ENCODE measurements at places on chromosomes 7 and 10.

DNA sequence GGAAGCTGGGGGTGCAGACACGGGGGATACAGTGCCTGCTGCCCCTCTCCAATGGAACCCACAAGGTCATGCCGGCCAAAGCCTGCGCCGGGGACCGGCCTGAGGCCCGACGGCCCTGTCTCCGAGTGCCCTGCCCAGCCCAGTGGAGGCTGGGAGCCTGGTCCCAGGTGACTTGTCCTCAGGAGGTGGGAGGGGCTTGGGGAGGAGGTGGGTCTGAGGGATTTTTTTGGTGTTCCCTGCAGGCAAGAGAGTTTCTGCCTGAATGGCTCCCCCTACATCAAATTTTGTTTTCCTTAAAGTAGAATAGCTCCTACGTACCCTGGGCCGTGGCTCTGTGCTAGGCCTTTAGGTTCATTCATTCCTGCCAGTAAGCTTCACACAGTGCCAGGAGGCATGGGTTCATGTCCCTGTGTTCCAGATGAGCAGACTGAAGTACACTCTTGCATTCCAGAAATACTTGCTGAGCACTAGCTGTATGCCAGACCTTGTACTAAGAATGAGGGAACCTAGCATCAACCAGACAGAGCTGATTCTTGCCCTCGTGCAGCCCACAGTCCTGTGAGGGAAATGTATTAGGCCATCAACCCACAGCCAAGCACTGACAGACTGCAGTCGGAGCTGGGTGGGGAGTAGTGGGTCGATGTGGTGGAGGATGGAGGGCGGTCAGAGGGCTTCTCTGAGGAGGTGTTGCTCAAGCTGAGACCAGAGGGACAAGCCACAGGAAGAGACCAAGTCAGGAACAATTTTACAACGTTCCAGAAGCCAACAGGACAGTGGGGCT, 31.1 kb downstream of the TBATA start:
- DNase-seq = no peak

- no peak for DNase-seq
These were observed 126.7 kb upstream of the C1QL3 start for GRCh38 chr10:16648366-16648765.

DNA sequence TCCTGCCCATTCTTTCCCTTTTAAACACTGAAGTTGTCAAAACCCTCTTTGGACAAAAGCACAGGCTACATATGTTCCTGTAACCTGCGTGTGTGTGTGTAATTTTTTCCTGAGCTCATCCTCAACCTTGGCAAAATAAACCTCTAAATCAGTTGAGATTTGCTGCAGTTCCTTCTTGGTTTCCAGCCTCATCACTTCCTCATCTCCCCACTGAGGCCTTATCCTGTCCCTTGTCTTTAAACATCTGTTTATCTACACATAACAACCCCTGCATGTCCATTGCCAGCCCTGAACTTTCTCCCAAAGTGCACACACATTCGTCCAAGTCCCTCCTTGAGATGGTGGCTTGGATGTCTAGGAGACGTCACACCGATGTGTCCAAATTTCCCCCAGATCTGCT, 35.5 kb downstream of the LYZL2 start:
- no peak for DNase-seq

- DNase-seq = no peak
These were observed 33.4 kb downstream of the DCLRE1A start for GRCh38 chr10:113820507-113820906.

DNA sequence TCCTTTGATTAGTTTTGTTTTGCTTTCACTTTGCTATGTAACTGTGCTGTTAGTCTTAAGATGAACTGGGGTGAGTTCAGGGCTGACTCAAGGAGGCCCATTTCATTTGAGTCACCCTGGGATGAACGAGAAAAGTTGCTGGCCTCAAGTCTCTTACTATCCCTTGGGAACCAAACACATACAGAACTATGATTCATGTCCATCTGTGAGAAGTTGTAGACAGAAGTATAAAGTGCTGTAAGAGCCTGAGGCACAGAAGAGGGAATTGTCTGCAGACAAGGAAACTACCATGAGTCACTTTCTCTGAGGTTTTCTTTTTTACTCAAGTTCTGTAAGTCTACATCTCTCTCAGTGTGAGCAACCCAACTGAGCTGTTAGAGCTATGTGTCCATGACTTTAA, 179.8 kb upstream of the CSTF2T start:
- DNase-seq = no peak

GRCh38 chr10:13978533-13979115, 352.1 kb downstream of the FRMD4A start:
- DNase-seq = no peak

GRCh38 chr10:122307669-122308416, 36.7 kb downstream of the BTBD16 start:
- DNase-seq = no peak

- no peak for DNase-seq
These were observed 72.7 kb downstream of the STK17A start for GRCh38 chr7:43655584-43655983.

- no peak for DNase-seq
These were observed 475.1 kb downstream of the PARD3 start for GRCh38 chr10:34339816-34340553.

- DNase-seq = no peak
These were observed 17.7 kb upstream of the ASB4 start for GRCh38 chr7:95467912-95468607.

DNA sequence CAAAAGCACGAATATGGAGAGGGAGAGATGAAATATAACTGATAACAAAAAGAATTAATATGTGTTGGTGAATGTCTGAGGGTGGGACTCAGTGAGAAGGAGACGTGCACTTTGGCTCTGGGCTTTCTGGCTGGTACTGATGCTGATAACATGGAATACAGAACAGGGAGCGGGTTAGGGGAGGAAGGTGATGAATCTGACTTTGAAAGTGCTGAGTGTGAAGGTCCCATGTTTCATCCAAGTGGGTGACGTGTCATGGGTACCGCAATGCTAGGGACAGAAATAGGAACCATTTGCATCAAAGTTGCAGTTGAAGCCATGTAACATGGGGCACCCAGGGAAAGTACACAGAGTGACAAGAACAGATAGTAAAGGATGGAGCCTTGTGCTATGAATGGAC, 236.6 kb upstream of the MYO3A start:
- DNase-seq = no peak

DNA sequence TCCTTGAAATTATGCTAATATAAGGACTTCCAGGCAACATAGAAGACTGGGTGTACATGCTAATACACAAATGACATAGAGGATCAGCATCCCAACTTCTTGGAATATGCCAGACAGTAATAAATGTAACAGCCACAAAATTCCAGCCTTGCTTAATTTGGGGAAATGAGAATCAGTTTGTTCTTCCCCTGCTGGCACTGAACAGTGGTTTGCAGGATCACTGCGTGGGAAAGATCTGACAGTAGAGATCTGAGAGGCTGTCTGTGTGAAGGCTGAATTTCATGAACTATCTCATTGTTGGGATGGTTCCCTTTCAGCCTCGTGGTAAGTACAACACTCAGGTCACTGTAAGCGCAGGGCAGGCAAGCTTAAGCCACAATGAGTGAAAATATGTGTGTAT, 1078.0 kb downstream of the LRMDA start:
- no peak for DNase-seq

DNA sequence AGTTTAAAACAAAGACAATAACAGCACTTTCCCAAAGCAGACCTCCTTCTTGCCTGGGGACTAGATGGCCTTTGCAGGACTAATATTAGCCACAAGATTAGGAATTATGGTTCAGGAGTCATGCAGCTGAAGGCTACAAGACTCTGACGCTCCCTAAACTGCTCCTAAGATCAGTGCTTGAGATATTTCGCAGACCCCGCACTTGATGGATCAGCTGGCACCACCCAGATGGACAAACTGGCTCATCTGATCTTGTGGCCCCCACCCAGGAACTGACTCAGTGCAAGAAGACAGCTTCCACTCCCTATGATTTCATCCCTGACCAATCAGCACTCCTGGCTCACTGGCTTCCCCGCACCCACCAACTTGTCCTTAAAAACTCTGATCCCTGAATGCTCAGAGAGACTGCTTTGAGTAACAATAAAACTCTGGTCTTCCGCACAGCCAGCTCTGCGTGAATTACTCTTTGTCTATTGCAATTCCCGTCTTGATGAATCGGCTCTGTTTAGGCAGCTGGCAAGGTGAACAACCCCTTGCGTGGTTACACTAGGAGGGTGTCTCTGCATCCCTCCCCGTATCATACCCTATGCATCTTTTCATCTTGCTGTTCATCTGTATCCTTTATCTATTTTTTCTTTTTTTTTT, 26.9 kb upstream of the NRBF2 start:
- no peak for DNase-seq

DNA sequence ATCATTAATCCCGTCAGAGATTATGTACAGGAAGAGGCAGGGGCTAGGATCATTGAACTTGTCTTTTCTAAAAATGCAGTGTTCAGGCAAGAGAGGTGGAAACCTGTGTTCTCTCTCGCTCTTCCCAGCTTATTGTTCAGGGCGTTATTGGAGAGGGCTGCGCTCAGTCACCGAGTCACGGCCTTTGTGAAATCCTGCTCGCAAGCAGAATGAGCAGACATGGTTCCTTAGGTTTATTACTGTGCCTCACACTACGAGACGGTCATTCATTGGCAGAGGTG, 631 bp upstream of the PRKRIP1 start:
- no peak for DNase-seq

- DNase-seq = no peak
These were observed at the start of gene VAX1 for GRCh38 chr10:117137911-117138642. Gene VAX1 (minus strand): TSS chr10:117138270. CDS start chr10:117138056, 214 bp downstream.

DNA sequence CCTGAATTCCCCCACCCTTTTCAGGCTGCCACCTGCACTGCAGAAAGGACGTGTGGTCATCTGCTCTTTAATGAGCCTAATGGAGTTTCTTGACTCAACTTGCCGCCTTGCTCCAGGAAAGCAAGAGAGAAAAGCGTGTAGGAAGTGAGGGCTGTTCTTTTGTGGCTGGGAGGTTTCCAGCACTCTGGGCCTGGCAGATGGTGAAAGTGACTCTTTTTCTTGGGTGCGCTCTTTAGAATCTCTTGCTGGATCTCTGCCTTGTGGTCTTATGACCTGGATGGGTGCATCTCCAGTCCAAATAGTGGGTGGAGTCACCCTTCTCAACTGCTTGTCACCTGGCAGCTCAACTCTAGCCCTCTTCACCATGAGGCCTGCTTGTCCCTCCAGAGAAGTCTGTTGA, 244.0 kb downstream of the SORCS1 start:
- DNase-seq = no peak

GRCh38 chr10:27529010-27529783, 25.1 kb downstream of the RAB18 start:
- no peak for DNase-seq

DNA sequence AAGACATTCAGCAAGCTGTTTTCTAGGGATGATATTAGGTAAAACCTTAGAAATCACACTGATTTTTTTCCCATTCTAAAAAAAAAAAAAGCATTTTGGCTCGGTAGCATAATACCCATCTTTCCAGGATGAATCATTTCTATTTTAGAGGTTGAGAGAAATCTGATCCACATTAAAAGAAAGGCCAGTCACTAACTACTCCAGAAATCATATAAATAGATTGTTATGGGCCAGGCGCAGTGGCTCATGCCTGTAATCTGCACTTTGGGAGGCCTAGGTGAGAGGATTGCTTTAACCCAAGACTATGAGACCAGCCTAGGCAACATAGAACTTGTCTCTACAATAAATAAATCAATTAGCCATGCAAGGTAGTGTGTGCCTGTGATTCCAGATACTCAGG, 164.3 kb downstream of the BAMBI start:
- no peak for DNase-seq

DNA sequence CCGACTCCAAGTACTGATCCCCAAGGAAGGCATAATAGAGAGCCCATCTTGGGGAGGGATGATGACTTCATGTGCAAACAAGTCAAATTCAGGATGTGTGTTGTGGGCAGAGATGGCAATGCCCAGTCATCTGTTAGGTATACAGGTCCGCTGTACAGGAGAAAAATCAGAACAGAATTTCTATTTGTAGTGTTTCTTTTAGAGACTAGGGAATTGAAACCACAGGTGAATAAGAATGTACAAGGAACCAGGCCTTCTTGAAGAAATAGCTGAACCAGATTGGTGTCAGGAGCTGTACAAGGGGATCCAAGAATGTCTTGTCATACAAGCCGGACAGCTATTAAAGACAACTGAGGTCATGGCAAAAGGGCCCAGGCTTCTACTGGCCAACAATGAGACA, 147.9 kb downstream of the PFKFB3 start:
- no peak for DNase-seq

DNA sequence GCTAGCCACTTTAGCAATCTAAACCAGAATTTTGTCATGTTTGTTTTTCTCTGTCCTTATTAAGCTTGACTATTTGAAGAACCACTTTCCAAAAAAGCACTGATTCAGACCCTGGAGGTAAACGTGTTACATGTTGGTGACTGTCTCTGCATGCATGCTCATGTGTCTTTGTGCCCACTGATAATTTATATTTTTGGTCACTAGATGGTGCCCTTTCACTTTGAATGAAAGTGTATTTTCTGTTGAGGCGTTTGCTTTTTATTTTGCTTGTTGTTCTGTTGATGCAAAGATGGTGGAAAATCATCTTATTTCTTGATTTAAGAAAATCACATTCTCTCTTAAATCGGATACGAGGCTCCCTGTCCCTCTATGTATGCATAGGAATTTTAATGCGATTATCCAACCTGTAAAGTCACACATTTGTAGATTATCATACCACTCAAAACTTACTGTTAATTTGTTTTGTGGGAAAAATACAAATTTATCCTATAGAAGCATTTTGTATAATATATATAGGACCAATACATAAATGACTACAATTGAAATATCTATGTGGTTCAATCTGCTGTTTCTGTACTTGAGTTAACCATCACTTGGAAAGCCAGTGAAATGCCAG, 269.3 kb downstream of the BICC1 start:
- no peak for DNase-seq

GRCh38 chr10:86100581-86101061, 266.0 kb downstream of the GRID1 start:
- no peak for DNase-seq

GRCh38 chr10:97633921-97634320, 621 bp upstream of the MORN4 start:
- DNase-seq = no peak

GRCh38 chr10:128070721-128071416, 55.4 kb downstream of the MKI67 start:
- DNase-seq = no peak

GRCh38 chr10:128056303-128057050, 69.7 kb downstream of the MKI67 start:
- DNase-seq = no peak

DNA sequence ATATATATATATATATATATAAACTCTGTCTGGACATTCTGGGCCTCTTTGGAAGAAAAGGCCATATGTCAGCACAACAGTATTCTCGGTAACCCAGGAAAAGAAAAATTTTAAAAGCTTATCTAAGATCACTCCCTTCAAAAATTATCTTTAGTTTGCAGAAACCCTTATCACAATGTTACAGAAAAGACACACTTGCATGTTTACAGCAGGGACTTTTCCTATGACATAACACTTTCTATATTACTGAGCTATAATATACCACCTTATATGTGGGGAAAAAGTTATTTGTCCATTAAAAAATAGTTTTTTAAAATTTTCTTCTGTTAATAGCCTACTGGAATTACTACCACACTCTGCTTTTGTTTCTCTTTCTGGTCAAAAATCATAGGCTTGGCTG, 25.4 kb downstream of the ANKRD61 start:
- DNase-seq = no peak

- DNase-seq = no peak
These were observed 207.0 kb upstream of the PPP2R2D start for GRCh38 chr10:131693766-131694165.

Measured in NT2/D1 (cell line).